ENCODE measurements at places on chromosomes 7 and 10.

DNA sequence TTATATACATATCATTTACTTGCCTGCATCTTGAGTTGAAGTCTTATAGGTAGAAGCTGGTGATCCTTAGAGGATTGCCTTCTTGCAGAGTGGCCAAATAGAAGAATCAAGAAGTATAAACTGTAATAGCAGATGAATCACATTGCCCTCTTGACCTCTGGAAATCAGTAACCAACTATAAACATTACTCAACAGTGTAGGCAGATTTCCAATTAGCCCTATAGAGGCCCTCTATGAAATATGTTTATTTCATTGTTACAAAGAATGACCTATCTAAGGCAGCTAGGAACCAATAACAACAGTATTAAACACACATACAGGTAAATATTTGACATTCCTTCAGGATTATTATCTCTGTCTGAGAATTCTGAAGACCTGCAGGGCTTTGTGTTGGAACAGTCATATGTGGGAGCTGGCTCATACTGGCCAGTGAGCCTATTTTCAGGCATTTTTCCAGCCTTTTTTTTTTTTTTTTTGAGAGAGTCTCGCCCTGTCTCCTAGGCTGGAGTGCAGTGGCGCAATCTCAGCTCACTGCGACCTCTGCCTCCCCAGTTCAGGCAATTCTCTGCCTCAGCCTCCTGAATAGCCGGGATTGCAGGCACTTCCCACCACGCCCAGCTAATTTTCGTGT is 7.2 kb upstream of the SRI start:
- DNase-seq = no peak

DNA sequence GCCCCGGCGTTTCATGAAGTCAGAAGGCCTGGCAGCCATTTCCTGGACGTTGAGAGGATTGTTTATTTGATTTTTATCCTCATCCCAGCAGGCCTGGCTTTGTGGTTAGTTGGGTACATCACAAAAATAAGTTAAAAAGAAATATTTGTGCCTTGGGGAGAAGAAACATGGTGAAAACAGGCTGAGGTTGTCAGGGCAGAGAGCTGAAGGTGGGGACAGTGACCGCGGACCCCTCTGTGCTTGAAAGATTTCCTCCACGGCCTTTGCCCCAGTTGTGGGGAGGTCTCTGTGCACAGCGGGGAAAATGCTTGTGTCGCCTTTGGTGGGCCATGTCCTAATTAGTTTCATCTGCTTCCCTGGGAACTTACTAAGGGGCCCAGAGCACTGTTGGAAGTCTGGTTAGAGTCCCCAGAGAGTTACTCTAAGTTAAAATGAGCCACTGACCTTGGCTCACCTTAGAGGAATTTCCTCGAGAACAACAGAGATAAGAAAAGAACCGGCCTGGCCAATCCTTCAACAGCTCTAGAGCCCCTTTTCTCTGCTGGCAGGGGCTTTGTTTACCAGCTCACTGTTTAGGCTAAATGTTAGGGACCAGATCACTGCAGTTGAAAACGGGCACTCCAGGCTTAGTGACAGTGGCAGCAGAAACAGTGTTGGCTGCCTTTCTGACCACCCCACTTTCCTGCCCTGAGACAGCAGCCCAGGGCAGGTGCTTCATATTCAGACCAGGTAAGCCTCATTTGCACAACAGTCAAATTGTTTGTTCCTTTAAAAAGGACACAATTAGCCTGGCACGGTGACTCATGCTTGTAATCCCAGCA is 37.9 kb downstream of the CRCP start:
- DNase-seq = no peak

GRCh38 chr7:36021917-36022550 is 131.0 kb upstream of the EEPD1 start:
- DNase-seq = no peak

DNA sequence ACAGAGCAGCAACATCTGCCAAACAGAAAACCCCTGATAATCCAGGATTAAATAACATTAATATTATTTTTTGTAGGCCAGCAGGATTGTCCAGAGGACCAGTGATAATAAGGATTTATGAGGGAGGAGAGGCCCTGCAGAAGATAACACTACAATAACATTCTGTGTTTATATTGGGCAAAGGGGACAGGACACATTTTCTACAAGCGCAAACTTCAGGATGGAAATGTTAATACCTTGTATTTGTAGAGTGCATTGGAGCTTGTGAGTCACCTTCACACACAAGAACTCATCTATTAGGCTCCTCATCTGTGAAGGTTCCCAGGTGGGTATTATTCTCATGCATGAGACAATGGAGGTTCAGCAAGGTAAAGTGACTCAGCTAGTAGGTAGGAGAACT is 51.0 kb downstream of the BAMBI start:
- no peak for DNase-seq

GRCh38 chr7:66824041-66824440 is 83.5 kb downstream of the RABGEF1 start:
- DNase-seq = no peak

DNA sequence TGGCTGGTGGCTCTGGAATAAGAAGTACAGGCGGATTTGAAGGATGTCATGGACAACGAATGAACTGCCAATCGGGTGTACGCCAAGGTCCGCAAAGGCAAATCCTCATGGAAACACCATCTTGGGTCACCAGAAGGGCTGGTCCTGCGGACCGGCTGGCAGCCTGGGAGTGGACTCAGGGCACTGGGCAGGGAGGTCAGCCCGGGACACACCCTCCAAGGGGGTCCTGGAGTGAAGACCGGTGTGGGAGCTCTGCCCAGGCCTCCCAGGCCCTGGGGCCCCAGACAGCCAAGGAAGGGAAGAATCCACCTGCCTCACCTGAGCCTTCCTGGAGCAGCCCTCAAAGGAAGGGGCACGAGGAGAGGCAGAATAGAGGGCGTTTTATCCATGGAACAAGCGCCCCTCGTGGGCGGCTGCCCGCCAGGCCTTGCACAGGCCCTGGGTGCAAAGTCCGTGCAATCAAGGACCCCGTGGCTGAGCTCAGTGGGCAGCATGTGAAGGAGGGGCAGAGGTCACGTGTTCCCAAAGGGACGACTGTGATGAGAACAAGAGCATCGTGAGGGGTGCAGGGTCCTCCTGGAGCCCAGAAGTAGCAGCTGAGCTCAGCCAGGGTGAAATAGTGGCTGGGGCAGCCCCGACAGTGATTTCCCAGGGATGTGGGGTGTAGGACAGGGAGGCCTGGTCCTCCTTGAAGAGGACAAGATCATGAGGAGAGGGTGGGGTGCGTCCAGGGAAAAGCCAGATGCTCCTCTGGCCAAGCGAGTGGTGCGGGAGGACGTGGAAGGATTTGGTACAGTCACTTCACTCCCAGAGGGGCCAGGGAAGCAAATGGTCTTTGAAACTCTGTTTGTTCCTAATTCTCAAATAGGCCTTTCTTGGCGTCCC is 105.2 kb downstream of the TCERG1L start:
- DNase-seq = no peak

- DNase-seq = no peak
Observed at GRCh38 chr10:132096223-132096622, 30.5 kb downstream of the JAKMIP3 start.

DNA sequence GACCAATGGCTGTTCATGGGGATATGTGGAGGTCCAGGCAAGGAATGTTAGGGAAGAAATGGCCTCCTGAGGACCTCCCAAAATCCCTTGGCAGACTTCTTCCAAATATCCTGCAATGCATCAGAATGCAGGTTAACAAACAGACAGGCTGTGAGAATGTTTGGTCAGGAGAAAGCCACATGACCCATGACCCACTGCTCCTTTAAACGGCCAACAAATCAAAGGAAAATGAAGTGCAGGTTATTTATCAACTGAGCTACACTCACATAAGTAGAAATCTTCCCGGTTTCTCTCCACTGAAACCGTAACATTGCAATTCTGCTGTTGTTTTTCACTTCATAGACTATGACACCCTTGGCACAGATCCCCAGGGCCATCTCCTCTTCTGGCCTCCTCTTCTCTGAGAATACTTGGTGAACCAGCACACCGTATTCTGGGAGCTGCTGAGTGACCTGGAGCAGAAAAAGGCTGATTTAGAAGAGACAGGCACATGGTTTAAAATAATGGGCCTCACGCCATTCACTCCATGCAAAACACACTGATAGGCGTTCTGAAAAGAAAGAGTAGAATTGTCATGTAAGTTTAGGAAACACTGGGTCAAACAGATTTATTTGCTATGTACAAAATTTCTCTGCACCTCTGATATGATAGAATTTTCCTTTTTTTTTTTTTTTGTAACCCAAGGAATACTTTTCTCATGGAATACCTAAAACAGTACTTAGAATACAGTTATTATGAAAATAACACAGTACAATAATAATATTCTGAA is 67.8 kb downstream of the FRMPD2 start:
- DNase-seq = no peak

GRCh38 chr10:59991661-59992060 is 85.3 kb upstream of the CCDC6 start:
- DNase-seq = no peak

DNA sequence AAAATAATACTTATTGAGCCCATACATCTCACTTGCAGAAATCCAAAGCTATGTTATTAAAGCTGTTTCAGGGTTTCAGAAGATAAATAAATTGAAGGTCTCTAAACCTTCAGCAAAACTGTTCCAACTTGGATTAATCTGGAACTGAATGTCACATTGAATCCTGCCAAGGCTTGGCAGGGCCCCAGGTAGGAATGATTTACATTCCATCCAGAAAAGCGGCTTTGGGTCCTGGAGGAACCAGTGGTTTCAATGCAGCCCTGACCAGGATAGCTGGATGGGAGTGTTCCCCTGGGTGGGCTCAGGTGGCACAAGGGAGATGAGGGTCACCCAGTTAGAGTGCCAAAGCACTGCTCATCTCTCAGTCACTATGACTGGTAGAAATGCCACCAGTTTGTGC is 37.0 kb upstream of the TMEM72 start:
- no peak for DNase-seq

DNA sequence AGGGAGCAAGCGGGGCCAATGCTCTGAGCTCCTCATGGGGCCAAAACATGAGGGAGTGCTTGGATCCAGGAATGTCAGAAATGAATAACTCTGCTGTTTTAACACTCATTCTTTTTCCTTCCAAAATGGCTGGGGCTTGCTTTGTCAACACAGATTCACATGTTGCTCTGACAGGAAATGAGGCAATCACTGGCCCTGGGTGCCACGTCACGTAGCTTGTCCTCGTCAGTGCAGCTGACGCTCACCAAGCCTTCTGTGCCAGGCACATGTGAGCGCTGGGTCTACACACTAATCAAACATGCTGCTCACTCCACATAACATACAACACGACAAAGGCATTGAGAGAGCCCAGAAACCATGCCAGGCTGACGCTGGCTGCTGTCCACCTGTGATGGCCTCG is 198.9 kb downstream of the WDR37 start:
- DNase-seq = no peak

DNA sequence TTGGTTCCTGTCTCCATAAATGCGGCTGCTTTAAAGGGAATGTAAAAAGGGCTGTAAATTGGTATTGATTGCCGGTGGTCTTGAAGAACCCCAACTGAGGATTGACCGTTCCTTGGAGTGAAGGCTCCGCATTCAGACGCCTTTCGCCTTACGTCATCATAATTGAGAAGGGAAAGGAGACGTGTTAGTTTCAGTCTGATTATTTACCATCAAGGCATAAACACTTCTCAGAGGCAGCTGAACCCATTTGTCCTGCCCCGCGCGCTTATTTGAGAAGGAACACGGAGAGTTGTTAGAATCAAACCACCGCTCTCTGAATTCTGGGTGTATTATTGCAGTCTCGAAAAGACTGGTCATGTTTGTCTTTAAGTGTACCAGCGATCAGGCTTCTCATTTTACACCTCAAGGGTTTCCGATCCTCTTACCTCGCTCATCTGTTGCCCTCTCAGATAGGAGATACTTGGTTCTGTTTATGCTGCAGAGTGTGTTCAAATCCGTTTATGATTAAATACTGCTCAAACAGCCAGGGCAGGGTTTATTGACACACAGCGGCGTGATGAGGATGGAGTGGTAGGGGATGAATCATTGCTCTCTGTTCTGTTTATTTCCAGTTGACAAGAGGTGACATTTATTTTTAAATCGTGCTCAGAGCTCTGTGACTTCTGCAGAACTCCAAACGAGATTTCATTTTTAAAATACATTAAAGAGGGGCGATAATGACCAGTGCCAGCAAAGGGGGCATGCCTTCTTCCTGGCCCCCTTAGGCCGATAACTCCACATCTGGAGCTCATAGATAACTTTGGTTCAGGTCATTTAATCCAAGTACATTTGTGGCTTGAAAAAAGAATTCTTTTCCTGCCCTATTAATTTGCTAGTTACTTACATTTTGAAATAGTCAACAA is 30.4 kb downstream of the FOXK1 start:
- no peak for DNase-seq

- DNase-seq = no peak
Observed at GRCh38 chr10:79275431-79275851, 71.8 kb upstream of the PPIF start.

GRCh38 chr10:63940277-63940922 is 419.2 kb downstream of the REEP3 start:
- DNase-seq = no peak

DNA sequence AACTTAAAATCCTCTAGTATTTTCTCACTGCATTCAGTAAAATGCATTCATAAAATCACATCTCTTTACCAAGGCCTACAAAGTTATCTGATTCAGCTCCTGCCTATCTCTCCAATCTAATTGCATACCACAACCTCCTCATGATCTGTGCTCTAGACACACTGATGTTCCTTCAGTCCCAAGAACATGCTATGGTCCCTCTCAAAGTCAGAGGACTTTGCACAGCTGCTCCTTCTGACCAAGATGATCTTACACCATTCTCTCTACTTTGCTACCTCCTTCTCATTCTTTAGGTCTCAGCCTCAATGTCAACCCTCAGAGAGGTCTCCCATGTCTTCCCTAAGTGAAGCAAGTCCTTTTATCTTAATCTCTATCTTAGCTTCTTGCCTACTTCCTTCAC is 45.5 kb downstream of the CAV1 start:
- DNase-seq = no peak
